ENCODE measurements at places on chromosomes 6 and 20.

DNA sequence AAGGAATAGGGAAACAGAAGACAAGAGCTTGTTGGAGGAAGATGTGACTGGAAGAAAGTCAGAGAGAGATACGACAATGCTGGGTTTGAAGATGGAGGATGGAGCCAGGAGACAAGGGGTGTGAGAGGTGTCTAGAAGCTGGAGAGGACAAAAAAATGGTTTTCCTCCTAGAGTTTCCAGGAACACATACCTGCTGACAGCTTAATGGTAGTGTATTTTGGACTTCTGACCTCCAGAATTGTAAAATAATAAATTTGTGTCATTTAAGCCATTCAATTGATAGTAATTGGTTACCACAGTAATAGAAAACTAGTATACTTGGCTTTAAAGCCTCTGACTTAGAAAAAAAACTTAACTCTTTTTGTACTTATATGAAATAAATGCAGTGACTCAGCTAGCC is 3.6 kb downstream of the AIG1 start:
- DNase-seq, result no peak

DNA sequence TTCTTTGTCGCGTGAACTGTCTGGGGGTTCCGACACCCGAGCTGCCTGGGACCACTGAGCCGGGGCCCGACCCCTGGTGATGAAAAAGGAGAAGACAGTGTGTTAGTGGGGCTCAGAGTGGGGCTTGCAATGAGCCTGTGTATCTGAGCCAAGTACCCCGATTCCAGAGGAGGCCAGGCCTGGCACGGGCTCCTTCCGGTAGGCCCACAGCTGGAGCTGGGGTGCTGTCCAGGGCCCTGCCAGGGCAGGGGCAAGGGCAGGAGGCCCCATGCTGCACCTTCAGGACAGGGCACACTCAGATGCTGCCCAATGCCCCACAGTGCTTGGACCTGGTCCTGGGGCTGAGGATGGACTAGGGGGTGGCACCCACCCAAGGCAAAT is 89.4 kb downstream of the TAF4 start:
- no peak for DNase-seq

DNA sequence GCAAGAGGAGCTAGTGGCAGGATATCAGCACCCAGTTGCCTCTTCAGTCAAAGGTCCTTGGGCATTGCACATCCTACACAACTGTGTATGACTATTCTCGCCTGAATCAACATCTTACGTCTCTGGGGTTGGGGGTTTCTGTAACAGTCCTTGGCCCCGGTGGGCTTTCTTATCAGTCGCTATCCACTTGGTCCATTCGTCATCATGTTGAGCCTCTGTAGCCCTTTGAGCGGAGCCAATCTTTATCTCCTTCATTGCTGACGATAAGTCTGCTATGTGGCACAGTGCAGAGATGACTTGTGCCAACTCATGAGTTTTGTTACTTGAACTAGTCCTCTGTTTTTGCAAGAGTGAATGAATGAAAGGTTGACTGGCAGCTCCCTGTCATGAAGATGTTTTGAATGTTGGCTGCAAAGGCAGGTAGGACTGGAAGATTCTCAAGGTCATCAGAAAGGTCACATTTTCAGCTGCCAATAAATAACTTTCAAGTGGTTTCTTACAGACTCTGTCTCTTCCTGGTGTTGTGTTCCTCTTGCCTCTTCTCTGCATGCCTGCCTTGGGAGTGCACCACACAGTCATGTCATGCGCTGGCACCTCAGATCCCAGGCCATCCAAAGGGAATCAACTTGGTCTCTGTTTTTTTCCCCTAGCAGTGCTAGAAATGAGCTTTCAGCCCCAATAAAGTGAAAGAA is 238.9 kb downstream of the SLC24A3 start:
- no peak for DNase-seq

GRCh38 chr6:148044261-148044751 is 298.3 kb upstream of the SASH1 start:
- DNase-seq, result no peak

- DNase-seq, result no peak
Measured at GRCh38 chr6:71134929-71135642, 153.5 kb upstream of the OGFRL1 start.

GRCh38 chr20:31410011-31410410 is 4.0 kb upstream of the DEFB121 start:
- no peak for DNase-seq

GRCh38 chr6:36328600-36328999 is 8.1 kb downstream of the BNIP5 start:
- DNase-seq, result no peak

GRCh38 chr20:11431621-11432020 is 486.1 kb upstream of the BTBD3 start:
- DNase-seq, result no peak

DNA sequence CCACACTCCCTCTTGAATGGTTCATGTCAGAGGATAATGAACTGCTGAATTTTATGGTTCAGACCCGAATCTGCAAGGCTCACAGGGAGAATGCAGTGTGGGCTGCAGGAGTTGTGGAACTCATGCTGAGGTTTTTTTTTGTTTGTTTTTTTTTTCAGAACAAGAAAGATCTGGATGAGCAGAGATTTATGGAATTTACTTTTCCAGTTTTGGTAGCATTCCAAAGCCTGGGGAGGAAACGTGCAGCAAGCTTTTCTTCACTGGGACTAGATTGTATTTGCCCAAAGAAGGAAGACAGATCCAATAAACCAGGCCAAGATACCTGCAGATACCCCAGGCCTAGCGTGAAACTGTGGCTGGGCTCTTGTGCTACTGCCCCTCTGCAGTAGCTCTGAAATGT is 223.9 kb upstream of the TAB2 start:
- no peak for DNase-seq

GRCh38 chr6:167103041-167103891 is 19.6 kb upstream of the CCR6 start:
- DNase-seq, result no peak

DNA sequence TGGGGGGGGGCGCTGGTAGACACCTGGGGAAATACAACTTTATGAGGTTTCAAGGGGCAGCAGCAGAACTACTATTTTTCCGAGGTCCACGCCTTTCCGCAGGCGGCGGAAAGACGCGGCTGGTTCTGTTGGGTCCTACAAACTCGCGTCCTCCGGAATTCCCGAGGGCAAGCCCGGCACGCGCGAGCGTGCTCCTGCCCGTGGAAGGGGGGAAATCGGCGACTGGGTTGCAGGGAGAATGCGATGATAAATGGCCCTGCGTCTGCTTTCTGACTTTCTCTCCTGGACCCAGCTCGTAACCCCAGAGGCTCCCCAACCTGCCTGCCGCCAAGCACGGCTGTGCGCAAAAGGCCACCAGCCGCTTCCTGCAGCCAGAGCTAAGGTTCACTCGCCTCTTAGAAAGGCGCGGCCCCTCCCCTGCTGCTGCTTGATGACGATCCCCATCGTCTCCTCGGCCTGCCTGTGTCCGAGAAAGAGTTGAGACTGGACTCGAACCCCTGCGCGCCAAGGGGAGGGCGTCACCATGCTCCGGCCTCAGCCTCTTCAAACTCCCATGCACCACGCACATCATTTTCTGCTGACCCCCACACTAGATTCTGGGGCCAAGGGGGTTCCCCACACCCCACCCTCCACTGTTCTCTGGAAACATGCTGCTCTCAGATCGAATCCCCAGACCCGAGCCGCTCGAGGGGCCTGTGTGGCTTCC is 6.7 kb downstream of the FOXA2 start:
- no peak for DNase-seq

- peak; percentile 23 for DNase-seq
Measured at GRCh38 chr6:17042422-17043147, 59.3 kb upstream of the STMND1 start.

DNA sequence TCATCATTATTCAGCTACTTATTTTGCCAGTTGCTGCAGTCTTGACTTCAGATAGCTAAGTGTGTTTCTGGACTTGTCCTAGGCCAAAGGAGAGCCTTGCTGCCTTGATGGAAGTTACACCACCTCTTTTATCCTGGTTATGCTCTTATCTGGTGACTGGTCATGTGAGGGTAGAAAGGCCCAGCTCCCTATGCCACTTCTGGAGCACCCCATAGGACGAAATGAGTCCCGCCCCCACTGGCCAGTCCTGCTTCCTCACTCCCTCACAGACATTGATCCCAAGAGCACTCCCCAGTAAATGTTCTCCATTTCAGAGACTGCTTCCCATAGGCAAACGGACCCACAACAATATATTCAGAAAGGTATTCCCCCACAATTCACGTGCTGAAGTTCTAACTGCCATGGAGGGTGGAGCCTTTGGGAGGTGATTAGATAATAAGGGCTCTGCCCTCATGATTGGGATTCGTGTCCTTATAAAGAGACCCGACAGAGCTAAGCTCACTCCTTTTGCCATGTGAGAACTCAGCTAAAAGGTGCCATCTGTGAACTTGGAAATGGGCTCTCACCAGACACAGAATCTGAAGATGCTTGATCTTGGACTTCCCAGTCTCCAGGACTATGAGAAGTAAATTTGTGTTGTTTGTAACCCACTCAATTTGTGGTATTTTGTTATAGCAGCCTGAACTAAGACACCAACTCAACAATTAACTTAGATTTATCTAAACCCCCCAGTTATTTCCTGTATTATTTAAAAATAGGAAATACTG is 21.5 kb upstream of the ELOVL2 start:
- DNase-seq, result no peak

DNA sequence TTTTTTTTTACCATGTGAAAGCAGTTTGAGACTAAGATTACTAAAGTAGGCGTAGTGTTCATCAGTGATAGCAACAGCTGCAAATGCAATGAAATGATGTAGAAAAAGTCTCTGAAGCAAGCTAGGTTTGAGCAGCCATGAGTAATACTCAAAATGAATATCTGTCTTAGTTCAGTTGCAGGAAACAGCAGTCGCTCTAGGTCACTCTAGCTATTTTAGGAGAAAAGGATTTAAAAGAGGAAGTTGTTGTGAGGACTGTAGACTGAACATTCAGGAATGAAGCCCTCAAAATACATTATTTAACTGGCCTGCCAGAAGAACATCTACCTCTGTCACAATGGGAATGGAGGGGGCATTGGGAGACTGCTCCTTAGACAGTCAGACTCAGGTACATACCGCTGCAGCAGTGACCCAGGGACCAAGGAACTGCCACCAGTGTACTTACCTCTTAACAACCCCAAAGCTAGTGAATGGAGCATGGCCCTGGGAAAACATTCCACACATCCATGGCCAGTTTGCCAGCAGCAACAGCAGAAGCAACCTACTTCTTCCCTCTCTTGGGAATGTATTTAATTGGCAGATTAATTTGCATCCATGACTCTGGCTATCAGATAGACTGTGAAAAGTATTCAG is 243.0 kb upstream of the KHDRBS2 start:
- DNase-seq, result no peak

- no peak for DNase-seq
Measured at GRCh38 chr6:21033084-21033483, 498.8 kb downstream of the CDKAL1 start.

DNA sequence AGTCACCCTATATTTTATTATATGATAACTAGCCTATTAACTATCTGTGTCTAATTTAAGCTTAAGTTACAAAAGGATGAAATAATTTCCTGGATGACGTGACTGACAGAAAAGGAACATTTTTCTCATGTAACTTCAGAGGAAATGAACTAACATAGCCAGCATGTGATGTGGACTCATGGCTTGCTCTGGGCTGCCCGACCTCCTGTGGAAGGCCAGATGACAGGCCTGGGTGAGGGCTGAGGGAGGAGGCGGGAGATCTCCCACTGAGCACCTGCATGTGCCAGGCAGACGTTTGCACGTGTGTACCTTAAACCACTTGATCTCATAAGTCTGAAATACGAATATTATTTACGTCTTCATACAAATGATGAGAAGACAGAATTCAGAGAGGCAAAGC is 321.1 kb downstream of the SYNE1 start:
- DNase-seq, result no peak

DNA sequence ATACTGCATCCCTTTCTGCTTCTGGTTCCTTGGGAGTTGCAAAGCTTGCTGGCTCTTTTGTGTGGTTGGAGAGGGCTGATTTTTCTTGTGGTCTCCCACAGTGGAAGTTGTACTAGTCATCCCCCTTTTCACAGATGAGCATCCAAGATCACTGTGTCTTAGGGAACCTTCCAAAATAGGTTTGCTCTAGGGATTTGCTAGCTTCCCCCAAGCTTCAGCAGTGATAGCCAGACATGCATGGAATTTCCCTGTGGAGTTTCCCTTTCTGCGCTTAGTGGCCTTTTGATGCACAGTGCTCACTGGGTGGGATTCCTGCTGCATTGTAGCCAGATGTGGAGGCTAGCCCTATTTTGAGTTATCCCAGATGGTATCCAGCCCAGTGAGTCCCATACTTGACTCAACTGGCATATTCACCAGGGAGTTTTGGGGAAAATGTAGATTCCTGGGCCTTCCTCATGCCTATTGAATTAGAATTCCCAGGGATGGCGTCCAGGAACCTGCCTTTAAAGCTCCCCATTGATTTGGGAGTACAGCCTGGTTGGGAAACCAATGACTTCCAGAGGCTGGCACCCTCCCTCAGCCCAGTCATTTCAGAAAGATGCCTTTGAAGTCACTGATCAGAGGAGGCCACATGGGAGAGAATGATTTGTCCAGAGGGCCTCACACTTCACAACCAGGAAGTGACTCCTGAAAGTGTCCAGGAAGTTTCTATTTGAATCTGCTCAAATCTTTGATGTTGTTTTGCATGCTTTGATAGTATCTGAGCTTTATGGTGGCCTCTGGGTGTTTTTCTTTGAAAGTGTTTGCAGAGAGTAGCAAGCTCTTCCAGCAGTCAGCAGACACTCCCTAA is 25.9 kb downstream of the PPARD start:
- DNase-seq, result no peak

DNA sequence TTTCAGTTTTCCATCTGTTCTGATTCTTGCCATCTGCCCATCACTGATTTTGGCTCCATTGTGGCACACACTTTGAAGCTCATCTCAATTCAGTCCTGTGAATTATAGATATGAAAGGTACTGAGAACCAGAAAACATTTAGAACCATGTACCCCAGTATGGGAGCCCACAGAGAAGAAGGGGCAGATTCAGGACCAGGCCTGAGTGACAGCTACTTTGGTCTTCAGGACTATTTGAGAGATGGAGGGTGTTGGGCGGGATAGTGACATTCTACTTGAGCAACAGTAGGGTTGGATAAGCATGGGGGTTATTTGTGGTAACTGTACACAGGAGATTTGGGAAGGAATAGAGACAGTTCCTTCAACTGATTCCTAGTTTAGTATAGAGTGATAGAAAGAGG is 259.2 kb upstream of the MANEA start:
- no peak for DNase-seq

GRCh38 chr20:53069132-53069531 is 97.0 kb downstream of the TSHZ2 start:
- DNase-seq, result no peak

DNA sequence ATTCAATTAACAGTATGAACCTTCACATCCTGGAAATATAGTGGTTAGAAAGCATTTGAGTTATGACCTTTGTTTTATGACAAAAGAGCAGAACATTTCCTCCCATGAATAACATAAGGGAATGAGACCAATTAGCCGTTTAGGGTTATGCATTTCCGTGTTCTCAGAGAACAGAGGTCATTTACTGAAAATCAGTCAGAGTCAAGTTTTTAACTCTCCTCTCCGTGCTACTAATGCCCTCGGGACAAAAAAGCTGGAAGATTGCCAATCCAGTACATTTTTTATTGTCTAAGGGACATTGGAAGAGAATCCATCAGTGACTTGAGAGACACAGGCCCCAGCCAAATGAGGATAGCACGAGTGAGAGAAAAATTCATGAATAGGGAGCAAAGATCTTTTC is 632.7 kb downstream of the RFPL4B start:
- DNase-seq, result peak; percentile 1

- no peak for DNase-seq
Measured at GRCh38 chr20:48066851-48067250, 281.6 kb upstream of the SULF2 start.

- no peak for DNase-seq
Measured at GRCh38 chr6:37671061-37671460, 26.6 kb downstream of the MDGA1 start.

- no peak for DNase-seq
Measured at GRCh38 chr6:56866917-56867522, 87.9 kb upstream of the BEND6 start.

Data from epithelial cell of proximal tubule (primary cell).